CD4-positive, alpha-beta T cell treated with Interleukin-6 at 100 ng/mL for 8 hours (primary cell): ENCODE measurements at places on chromosomes 3 and 15.

DNA sequence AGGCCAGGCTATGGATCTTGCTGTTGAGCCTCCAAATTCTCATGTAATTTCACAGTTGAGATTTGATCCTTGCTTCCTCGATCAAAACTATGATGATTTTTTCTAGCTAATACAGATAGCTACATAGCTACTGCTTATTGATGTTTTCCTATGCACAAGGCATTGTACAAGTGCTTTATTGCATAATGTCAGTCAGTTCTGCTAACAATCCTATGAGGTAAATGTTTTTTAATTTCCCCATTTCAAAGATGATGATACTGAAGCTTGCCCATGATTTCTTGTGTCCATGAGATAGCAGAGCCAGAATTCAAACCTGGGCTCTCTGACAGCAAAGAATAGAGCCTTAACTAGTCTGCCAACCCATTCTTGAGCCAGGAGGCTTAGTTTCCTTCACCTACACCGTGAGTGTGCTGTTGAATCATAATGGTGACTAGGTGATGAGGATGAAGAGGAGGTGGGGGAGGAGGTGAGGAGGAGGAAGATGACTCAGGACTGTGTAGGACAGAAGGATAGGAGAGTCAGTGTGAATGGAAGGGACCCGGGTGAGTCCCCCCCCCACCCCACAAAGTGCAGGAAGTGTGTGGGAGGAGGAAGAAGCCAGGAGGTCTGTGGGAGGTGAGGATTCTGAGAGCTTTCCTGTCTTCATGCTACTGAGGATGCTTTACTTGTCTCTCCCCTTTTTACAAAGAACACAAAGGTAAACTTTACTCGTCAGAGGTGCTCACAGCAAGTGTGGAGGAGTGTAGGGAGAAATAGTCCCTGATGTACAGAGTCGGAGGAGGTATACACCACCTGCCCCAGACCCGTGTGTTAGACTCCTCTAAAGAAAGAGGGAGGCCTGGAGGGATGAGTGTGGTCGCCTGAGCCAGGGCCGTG lies 3.6 kb downstream of the TAGLN3 start:
- peak; percentile 6 for DNase-seq

- DNase-seq: no peak
Observed at GRCh38 chr3:144003051-144003450, 31.4 kb downstream of the DIPK2A start.

DNA sequence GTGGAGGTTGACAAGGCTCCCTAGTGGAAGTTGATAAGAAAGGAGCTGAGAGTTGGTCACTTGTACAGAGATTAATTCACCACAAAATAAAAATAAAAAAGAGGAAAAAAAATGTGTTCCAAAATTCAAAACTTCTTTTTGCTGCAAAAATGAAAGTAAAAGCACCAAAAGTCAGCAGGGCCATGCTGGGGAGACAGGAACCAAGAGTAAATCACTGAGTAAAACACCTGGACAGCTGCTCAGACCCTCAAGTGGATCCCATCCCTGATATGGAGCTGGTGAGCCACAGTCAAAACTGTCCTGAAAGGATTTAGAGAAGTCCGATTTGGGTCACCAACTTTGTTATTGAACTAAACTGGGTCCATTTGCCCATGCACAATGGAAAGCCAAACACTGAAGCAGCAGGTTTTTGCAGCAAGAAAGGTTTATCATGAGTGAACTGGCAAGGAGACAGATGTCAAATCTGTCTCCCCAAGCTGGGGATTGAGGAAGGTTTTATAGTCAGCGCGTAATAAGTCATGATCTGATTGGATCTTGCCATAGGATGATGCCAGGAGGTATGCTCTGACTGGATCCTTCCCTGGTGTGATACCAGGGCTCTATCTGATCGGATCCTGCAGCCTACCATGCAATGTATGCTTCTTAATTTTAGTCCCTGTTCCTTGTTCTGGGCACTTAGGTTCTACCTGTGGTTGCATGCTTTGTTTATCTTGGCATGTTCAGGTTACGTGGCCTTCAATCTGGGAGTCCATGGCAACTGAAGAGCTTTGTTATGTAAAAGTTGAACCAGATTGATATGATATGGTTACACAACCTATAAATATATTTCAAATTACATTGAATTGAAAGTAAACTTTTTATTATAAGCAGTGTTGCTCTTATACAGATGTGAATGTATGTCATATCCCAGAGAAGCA lies 313.2 kb downstream of the POLQ start:
- no peak for DNase-seq

DNA sequence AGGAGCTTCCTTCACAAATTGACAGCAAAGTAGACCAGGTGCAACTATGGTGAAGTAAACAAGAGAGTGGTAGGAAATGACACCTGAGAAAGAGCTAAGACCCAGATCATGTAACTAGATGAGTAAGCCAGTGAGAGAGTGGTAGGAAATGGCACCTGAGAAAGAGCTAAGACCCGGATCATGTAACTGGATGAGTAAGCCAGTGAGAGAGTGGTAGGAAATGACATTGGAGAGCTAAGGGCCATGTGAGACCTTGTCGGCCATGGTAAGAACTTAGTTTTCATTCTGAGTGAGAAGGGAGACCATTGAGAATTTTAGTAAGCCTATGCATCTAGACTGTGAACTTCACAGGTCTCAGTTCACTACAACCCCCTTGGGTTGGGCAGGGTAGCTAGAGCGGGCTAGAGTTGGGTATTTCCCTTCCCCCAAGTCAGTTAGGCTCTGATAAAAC lies 5.4 kb upstream of the SENP7 start:
- peak; percentile 84 for DNase-seq

GRCh38 chr3:140695361-140696061 lies 17.6 kb downstream of the TRIM42 start:
- DNase-seq: no peak

DNA sequence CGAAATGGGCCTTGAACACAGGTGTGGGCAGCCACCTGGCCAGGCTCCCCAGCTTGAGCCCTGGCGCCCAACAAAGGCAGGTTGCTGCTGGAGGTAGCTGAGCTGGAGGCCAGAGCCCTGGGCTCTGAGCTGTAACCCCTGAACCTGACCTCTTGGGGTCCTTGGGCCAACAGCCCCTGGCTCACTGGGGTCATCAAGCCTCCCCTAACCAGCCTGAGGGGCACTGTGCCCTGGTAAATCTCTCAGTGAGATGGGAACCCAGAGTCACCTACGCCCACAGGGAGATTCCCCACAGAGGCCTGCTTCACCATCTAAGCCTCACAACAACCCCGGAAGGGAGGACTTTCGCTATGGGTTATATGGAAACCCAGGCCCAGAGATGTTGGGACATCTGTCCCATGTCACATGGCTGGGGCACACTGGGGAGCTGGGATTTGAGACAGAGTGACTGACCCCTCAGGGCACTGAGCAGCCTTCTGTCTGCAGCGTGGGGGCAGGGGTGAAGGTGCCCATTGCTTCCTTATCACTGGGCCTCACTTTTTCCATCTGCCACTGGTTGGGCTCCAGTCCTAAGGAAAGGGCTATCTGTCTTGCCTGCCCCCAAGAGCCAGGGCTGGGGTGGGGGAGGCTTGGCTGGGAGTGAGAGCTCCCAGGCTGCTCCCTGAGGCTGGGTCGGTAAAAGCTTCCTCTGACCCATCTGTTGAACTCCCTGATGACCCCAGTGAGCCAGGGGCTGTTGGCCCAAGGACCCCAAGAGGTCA lies 59.1 kb downstream of the IQSEC1 start:
- DNase-seq: peak; percentile 42

DNA sequence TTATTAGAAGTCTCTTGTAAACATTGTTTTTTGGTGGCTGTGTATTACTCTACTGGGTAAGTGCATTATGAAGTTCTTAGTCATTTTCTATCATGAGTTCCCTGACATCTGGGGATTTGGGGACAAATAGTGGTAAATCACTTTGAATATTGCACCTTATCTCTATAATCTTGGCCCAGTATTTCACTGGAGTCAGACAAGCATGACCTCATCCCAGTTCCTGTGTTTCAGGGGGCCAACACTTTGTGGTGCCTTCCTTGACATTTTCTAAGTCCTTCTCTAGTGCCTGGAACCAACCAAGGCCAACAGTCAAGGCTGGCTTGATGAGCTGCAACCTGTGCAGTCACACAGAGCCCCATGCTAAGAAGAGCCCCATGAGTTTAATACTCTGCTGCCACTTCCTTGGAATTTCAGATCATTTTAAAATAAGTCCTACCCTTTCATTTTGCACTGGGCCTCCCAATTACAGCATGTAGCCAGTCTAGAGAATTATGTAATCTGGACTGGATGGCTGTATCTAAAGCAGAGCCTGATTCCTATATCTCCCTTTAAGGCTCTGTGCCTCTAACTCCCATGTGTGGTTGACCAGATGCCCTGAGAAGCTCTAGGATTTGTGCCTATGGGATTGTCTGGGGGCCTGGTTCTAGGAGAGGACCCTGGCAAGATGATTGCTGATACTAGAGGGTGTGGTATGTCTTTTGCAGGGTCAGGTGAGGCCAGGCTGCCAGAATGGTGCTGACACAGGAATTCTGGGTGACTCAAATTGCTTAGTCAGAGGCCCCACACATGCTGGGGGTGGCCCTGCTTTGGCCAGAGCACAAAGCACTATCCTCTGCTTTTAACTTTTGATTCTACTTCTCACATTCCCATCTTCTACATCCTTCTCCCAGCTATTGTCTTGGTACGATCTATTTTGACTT lies 319.6 kb upstream of the TBC1D5 start:
- DNase-seq: no peak

- peak; percentile 65 for DNase-seq
Observed at GRCh38 chr3:5188419-5189221, 1.1 kb downstream of the EDEM1 start.

DNA sequence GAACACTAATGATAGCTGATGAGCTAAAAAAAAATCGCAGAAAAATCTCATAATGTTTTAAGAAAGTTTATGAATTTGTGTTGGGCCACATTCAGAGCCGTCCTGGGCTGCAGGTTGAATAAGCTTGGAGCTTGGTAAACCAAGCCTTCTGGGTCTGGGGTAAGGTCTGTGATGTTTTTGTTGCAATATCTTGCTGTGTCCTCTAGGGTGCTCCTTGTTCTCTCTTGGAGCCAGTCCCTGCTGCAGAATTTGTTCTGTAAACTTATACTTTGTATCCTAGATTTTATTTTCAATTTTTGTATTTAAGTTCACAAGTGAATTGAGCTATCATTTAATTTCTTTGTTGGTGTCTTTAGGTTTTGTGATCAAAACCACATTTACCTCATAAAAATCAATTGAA lies 143.7 kb downstream of the NR1D2 start:
- no peak for DNase-seq

DNA sequence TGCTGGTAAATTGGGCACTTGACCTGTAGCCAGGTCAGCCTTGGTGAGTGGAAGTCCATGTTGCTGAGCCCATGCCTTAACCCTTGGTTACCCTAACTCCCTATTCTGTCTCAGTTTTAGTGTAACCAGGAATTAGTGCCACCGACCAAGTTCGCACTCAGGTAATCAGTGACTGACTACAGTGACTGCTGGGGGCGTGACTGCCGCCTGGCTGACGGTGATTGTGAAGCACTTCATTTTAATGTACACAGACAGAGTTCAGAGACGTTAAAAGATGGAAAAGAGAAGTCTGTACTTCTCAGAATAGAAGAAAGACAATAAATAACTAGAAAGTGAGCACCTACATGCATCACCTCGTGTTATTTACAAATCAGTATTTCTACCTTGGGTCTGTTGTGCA lies 17.3 kb downstream of the CFAP161 start:
- DNase-seq: no peak

GRCh38 chr15:28956491-28956890 lies 70.7 kb downstream of the APBA2 start:
- no peak for DNase-seq

DNA sequence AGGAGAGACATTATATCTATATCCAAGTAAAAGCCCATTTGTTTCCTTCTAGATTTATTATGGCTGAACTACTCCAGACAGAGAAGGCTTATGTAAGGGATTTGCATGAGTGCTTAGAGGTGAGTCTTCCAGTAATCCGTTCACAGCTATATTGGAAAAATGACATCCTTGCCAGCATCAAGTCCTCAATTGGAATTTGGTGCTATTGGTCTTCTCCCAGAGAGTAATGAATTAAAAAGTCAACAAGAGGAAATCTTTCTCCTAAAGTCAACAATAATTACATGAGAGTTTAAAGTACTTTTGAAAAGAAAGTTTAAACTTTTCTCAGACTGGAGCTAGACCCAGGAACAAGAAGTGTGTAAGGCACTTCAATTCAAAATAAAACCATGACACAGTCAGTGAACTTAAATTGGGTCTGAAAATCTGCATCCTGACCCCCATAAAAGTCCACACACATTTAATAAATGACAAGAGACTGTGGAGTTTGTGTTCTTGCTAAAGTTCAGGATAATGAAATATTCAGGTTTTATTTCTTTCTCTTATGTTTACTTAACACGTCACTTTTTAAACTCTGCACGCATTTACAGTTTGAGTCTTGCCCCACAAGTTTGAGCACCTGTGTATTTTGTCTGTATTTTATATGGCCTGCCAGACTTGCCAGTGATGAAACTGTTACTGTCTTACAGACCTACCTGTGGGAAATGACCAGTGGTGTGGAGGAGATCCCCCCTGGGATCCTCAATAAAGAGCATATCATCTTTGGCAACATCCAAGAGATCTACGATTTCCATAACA lies 268.2 kb upstream of the UMPS start:
- no peak for DNase-seq
